Calu3 (cell line): ENCODE measurements at places on chromosomes 3 and 15. TPM values are rescaled to one million over a fixed set of nuclear protein-coding genes. Genes with fewer than 3 reads are reported as not detected.
A peak's percentile ranks its signal among the peaks of the same experiment; 100 is the strongest.

DNA sequence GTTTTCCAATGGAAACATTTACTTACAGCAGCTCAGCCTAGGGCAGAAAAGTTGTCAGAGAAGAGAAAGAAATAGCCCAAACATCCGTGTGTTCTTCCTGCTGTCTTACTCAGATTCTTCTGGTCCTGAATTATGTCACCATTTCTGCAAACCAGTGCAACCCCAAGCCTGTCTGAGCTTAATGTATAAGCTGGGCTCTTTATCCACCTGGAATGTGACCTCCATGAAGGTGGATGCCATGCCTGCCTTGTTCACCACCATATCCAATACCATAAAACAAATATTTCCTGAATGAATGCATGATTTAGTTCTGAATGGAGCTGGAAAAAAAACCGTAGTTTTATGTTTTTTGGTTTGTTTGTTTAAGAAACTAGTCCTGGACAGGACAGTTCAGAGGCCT is 150.9 kb downstream of the RYR3 start:
- H3K4me3 ChIP-seq, result no peak overlapping the region
- no peaks in the 10 kb centered on the region for H3K36me3 ChIP-seq
- no peaks in the 10 kb centered on the region for H3K4me1 ChIP-seq
- no peak for DNase-seq
- H3K27me3 ChIP-seq, result no peaks in the 10 kb centered on the region

GRCh38 chr3:87036671-87037070 is 45.7 kb upstream of the VGLL3 start:
- H3K4me3 ChIP-seq, result no peak overlapping the region
- no peaks in the 10 kb centered on the region for H3K36me3 ChIP-seq
- H3K27me3 ChIP-seq, result no peaks in the 10 kb centered on the region
- no peaks in the 10 kb centered on the region for H3K4me1 ChIP-seq
- no peak for DNase-seq
- no peak overlapping the region for H3K27ac ChIP-seq

DNA sequence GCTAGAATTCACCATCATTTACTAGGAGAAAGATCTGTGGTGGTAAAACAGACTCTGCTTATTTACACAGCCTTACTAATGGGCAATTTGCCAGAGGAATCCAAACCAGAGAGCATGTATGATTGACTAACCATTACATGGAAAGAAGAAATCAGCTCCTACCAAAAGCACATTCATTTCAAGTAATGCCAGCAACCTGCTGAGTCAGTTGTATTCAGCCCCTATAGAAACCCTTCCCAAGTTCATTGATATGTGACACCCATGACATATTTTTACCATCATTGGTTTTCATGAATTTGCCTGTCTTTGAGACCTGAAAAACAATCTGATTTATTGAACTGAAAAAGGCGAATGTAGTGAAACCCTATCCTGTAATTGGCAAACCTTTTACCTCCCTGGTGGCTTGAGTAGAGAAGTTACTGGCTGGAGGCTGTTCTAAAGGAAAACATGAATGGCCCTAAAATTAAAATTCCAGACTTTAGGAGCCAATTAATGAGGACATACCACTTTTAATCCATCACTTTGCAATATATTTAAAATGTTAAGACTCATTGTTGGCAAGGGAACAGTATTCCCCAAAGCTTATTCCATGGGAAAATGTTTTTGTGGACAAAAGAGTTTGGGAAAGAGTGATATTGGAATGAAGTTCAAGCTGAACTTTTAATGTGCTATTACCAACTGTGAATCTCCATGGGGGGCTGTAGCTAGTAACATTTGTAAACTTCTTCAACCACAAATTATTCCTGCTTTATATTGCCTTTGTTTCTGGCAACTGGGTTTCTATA is 542.9 kb downstream of the FHIT start:
- no peaks in the 10 kb centered on the region for H3K36me3 ChIP-seq
- no peak for DNase-seq
- no peaks in the 10 kb centered on the region for H3K4me1 ChIP-seq
- H3K4me3 ChIP-seq, result no peak overlapping the region
- H3K27me3 ChIP-seq, result no peaks in the 10 kb centered on the region

- no peak for DNase-seq
- H3K27ac ChIP-seq, result no peak overlapping the region
- H3K36me3 ChIP-seq, result no peaks in the 10 kb centered on the region
- H3K27me3 ChIP-seq, result no peaks in the 10 kb centered on the region
Measured at GRCh38 chr3:185409957-185410356, 47.0 kb downstream of the MAP3K13 start.

DNA sequence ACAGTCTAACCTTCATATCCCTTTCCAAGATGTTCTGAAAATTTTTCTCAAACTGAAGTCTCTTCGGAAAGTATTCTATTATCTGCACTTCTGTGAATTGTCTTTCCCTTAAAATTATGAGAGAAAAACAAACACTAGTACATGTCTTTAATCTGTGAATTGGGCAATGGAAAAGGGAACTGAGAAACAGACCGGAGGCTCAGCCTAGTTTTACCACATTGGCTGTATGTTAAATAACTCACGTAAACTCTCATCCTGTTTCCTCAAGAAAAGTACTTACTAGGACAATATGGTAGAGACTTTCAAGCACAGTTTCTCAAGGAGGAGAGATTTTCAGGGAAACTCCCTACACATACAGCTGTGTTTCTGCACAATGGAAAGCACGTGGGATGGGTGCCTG is 982.2 kb upstream of the SEMA6D start:
- H3K27ac ChIP-seq, result no peak overlapping the region
- H3K4me3 ChIP-seq, result no peak overlapping the region
- H3K4me1 ChIP-seq, result no peaks in the 10 kb centered on the region

Gene TMIE
- 0.26 TPM in 1 of 2 replicates, not detected in the other for total RNA-seq

GRCh38 chr15:60340207-60340921 is 57.4 kb downstream of the ANXA2 start:
- H3K27ac ChIP-seq, result peak overlapping the region; percentile 9
- peaks cover 61% of the 10 kb centered on the region for H3K36me3 ChIP-seq
- H3K27me3 ChIP-seq, result no peaks in the 10 kb centered on the region
- DNase-seq, result no peak
- H3K4me3 ChIP-seq, result no peak overlapping the region

GRCh38 chr3:20154928-20155327 is 31.1 kb downstream of the SGO1 start:
- no peak overlapping the region for H3K27ac ChIP-seq
- peaks cover 15% of the 10 kb centered on the region for H3K36me3 ChIP-seq
- no peak for DNase-seq
- H3K4me3 ChIP-seq, result no peak overlapping the region
- no peaks in the 10 kb centered on the region for H3K27me3 ChIP-seq

- no peaks in the 10 kb centered on the region for H3K36me3 ChIP-seq
- no peak overlapping the region for H3K27ac ChIP-seq
- no peaks in the 10 kb centered on the region for H3K27me3 ChIP-seq
- H3K4me3 ChIP-seq, result no peak overlapping the region
- H3K4me1 ChIP-seq, result peaks cover 9% of the 10 kb centered on the region
- no peak for DNase-seq
Measured at GRCh38 chr15:48916721-48917120, 38.8 kb downstream of the EID1 start.

Gene SPTBN5
- total RNA-seq, result 0.64 and 0.69 TPM in 2 replicates

DNA sequence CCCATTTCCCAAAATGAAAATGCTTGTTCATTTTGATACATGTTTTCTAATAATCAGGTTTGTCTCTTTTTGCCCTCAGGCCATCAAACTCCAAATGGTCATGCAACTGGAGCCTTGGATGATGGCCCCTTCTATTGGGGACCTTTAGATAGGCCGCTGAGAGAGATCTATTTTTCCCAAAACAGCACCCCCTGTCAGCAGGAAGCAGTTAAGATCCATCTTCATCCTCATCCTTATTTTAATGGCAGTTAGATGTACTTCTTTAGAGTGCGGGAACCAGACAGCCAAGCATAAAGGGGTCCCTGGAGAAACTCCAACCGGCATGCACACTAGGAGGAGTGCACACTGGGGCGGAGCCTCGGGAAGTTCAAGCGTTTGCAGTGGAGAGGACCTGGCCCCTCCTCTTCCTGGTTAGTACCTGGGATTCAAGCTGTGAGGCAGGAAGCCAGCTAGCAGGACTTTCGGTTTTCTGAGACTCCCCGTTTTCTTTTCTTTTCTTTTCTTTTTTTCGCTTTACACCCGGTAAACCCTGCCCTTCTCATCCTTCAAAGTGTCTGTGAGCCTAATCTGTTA is 31.9 kb upstream of the STRIT1 start:
- H3K27me3 ChIP-seq, result no peaks in the 10 kb centered on the region
- H3K27ac ChIP-seq, result no peak overlapping the region

- H3K27ac ChIP-seq, result peak overlapping the region; percentile 90
- no peak overlapping the region for H3K4me3 ChIP-seq
- H3K36me3 ChIP-seq, result peaks cover 22% of the 10 kb centered on the region
- DNase-seq, result peak; percentile 76
Measured at GRCh38 chr3:120160050-120160449, 65.8 kb upstream of the GSK3B start.

DNA sequence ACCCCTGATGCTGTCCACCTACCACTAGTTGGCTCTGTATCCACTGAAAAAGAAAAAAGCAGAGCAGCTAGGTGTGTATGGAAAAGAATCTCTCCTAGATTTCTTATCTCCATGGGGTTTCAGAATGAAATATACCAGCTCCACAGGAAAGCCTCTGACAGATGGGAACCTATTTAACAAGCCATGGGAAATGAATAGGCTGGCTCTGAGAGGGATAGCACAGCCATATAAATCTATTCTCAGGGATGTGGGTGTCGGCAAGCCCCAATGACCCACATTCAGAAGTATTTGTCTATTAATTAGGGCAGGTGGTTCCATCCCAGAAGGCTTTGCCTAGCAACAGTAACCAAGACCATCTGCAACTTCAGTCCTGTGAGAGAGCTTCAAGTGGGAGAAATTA is 694.1 kb downstream of the AGBL1 start:
- H3K4me3 ChIP-seq, result no peak overlapping the region
- no peaks in the 10 kb centered on the region for H3K27me3 ChIP-seq
- no peaks in the 10 kb centered on the region for H3K36me3 ChIP-seq
- H3K4me1 ChIP-seq, result no peaks in the 10 kb centered on the region
- DNase-seq, result no peak

DNA sequence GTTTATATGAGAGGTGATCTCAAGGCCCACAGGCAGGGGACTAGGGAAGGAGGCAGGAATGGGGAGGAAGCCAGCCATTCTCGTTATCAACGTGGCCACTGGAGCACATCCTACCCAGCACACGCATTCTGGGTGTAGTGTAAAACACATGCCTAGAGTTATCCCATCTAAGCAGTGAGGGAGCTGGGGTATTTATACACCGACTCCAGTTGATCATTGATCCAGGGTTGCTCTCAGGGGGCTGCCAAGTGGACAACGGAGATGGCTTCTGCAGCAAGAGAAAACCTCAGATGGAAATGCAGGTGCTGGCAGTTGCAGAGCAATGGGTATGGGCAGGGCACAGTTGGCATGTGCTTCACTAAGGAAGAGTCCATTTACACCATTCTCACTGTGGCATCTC is 30.4 kb upstream of the SYNM start:
- no peak for DNase-seq
- no peak overlapping the region for H3K27ac ChIP-seq
- H3K36me3 ChIP-seq, result no peaks in the 10 kb centered on the region
- H3K4me1 ChIP-seq, result peaks cover 10% of the 10 kb centered on the region

GRCh38 chr3:64884536-64884935 is 196.7 kb upstream of the ADAMTS9 start:
- no peak for DNase-seq
- no peak overlapping the region for H3K4me3 ChIP-seq
- H3K36me3 ChIP-seq, result no peaks in the 10 kb centered on the region
- no peaks in the 10 kb centered on the region for H3K4me1 ChIP-seq
- no peak overlapping the region for H3K27ac ChIP-seq
- no peaks in the 10 kb centered on the region for H3K27me3 ChIP-seq

DNA sequence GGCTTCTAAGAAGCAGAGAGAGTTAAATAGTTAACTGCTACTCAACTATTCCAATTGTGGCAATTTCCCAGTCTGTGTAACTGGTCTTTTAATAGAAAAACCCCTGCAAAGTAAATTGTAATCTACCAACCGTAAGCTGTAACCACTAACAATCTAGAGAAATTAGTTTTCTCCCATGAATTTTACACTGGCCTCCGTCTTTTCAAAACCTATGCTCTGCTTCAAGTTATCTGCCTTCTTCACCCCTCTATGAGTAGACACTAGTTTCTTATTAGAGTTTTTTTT is 42.6 kb downstream of the LRRFIP2 start:
- H3K36me3 ChIP-seq, result no peaks in the 10 kb centered on the region
- no peak overlapping the region for H3K4me3 ChIP-seq
- H3K4me1 ChIP-seq, result peaks cover 17% of the 10 kb centered on the region
- no peak for DNase-seq
- no peak overlapping the region for H3K27ac ChIP-seq

- no peaks in the 10 kb centered on the region for H3K36me3 ChIP-seq
- no peak for DNase-seq
- no peaks in the 10 kb centered on the region for H3K27me3 ChIP-seq
- H3K27ac ChIP-seq, result no peak overlapping the region
Measured at GRCh38 chr3:34881026-34881425, 758.3 kb upstream of the ARPP21 start.

DNA sequence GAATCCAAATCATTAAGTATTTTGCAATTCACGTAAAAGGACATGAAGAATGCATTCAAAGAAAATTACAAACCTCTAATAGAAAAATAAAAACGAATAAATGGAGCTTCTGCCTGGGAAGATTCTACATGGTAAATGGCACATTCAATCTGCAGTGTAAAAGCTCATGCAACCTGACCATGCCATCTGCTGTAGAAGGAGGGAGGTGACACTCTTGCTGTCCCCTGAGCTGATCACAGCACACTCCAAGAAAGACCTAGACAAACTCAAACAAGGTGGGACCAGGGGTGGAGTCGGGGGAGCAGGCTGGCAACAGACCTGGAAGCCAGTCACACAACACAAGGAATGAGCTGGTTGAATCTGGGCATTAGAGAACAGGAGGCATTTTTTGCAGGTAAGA is 101.8 kb downstream of the BDH1 start:
- no peak overlapping the region for H3K4me3 ChIP-seq
- peaks cover 16% of the 10 kb centered on the region for H3K27me3 ChIP-seq
- H3K4me1 ChIP-seq, result peaks cover 21% of the 10 kb centered on the region
- H3K36me3 ChIP-seq, result peaks cover 15% of the 10 kb centered on the region

Gene GPR27
- total RNA-seq, result 0.71 and 1.0 TPM in 2 replicates

Gene P2RY14
- total RNA-seq, result not detected in 2 replicates

DNA sequence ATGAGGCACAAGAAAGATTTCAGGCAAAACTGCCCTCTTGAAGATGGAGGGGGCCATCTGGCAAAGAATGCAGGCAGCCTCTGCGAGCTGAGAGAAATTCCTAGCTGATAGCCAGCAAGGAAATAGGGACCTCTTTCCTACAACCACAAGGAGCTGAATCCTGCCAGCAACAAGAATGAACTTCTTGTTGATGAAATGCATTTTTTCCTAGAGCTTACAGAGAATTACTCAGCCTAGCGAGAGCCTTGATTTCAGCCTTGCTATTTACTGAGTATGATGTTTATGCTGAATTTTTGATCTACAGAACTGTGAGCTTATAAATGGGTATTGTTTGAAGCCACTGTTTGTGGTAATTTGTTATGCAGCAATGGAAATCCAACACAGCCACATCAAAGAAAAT is 148.5 kb upstream of the NAALADL2 start:
- no peaks in the 10 kb centered on the region for H3K4me1 ChIP-seq
- H3K36me3 ChIP-seq, result no peaks in the 10 kb centered on the region
- no peak overlapping the region for H3K27ac ChIP-seq
